ENCODE measurements at places on chromosomes 3 and 15.
A peak's percentile ranks its signal among the peaks of the same experiment; 100 is the strongest.

DNA sequence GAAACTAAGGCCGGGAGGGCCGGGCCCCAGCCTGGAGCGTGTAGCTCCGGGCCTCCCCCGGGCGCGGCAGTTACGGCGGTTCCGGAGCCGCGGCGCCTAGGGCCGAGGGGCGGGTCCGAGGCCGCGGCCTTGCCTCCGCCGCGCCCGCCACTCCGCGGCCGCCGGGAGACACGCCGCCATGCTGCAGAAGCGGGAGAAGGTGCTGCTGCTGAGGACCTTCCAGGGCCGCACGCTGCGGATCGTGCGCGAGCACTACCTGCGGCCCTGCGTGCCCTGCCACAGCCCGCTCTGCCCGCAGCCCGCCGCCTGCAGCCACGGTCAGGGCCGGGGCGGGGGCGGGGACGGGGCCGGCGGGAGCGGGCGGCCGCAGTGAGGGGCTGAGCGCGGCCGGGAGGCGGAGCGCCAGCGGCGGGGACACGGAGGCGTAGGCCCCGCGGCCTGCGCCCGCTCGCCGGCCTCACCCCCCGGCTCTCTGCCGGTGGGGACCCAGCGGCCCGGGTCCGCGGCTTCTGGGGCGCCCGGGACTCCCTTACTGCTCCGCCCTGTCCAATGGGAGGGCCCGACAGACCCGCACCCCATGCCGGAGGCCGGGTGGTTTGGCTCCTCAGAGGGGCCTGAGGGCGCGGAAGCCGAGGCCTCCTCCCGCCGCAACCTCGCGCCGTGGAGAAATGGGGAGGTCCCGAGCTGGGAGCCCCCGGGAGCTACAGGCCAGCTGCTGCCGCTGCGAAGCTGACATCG is at the start of gene DIS3L:
Gene DIS3L (plus strand): TSS at position 150 of the 738 bp plus-strand sequence. CDS start 29 bp downstream, at position 179.
- no peak for DNase-seq

GRCh38 chr3:144127700-144128099 is 156.1 kb downstream of the DIPK2A start:
- DNase-seq, result no peak

DNA sequence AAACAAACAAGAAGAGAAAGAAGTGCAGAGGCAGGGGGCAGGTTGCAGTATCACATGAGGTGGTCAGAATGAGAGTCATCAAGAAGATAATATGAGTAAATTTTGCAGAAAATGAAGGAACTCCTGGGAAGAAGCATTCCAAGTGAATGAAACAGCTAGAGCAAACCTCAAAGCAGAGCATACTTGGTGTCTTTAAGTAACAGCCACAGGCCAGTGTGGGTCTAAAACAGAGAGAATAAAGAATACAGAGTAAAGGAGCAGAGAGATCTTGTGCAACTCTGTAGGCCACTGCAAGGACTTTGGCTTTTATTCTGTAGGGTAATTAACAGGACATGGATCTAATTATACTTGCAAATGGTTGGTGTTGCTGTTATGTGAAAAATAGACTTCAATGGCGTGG is 81.3 kb downstream of the STAC start:
- DNase-seq, result no peak

DNA sequence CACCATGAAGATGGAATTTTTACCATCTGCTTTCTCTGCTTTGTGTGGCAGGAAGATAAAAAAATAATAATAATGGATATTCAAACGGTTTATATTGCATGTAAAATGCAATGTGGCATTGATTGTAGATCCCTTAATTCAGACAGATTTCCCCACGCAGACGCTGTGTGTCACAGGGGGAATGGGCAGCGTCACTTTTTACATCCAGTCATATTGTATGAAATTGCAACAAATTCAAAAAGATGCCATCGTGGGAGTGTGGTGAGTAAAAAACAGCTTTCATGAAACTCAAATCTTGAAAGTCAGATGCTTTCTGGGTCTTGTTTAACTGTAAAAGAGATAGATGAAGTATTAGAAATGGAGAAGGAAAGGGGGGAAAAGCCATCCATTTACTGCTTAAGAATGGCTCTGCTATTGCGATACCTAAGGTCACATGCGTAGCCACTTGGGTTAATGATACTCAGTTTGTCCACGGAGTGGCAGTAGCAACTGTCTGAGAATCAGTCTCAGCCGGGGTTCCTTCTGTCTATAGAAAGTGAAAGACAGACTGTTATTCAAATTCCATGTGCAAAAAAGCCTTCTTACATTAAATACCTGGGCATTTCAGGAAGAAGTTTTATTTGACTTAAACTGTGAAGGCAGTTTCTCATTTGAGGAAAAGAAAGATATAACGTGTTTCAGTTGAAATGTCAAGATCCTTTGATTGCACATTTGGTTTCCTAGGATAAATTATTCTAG is 28.5 kb downstream of the BTD start:
- DNase-seq, result no peak

DNA sequence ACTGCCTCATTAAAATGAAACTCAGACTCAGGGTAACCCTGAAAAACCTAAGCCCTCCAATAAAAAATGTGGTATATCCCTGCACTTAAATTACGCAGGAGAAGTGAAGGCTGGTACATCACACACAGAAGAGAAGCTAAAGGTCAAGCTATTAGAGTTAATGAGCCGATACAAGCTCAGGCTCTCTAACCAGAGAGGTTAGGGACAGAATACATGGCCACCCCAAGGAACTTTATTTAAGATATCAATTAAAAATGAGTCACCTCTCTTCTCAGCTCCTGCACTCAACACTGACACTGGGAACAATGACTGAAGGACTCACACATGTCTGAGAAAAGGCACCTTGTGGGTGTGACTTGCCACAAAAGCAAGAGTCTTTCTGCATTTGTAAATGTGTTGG is 800.6 kb upstream of the CFAP20DC start:
- no peak for DNase-seq

GRCh38 chr15:68232449-68232848 is 2.9 kb upstream of the CLN6 start:
- DNase-seq, result no peak

DNA sequence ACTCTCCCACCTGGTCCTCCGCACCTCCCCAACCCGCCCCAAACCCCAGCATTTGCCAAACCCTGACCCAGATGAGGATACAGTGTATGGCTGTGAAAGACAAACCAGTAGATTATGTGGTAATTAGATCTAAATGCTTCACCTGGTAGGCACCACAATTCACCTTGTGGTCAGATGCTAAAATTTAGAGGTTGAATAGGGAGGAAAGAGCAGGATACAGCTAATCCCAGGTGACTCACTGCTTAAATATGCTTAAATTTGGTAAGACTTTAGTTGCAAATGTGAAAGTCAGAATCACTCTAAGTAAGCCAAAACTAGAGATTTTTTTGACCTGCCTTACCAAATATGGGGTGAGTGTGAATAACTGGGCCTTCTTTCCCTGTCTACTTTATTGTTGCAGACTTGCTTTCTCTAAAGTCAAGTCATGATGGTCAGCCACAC is 105.5 kb downstream of the MME start:
- DNase-seq, result peak; percentile 32

GRCh38 chr3:113211330-113212149 is at the start of gene BOC:
Gene BOC (plus strand): TSS chr3:113211557. CDS start chr3:113249803, 38,246 bp downstream.
- no peak for DNase-seq

Data from AG04450 (cell line).